PC-3 (cell line): ENCODE measurements at places on chromosomes 3 and 15. TPM values are rescaled to one million over a fixed set of nuclear protein-coding genes. Genes with fewer than 3 reads are reported as not detected.
A peak's percentile ranks its signal among the peaks of the same experiment; 100 is the strongest.

GRCh38 chr3:178562143-178562946 lies 26.1 kb downstream of the KCNMB2 start:
- no peaks in the 10 kb centered on the region for H3K4me1 ChIP-seq
- H3K36me3 ChIP-seq: no peaks in the 10 kb centered on the region
- no peak for DNase-seq
- no peak overlapping the region for H3K27ac ChIP-seq
- H3K27me3 ChIP-seq: peaks cover 13% of the 10 kb centered on the region; the same call in 1 of the 2 replicates
- no peak overlapping the region for H3K4me3 ChIP-seq

ZNF80 gene
- total RNA-seq: not detected in 2 replicates

DNA sequence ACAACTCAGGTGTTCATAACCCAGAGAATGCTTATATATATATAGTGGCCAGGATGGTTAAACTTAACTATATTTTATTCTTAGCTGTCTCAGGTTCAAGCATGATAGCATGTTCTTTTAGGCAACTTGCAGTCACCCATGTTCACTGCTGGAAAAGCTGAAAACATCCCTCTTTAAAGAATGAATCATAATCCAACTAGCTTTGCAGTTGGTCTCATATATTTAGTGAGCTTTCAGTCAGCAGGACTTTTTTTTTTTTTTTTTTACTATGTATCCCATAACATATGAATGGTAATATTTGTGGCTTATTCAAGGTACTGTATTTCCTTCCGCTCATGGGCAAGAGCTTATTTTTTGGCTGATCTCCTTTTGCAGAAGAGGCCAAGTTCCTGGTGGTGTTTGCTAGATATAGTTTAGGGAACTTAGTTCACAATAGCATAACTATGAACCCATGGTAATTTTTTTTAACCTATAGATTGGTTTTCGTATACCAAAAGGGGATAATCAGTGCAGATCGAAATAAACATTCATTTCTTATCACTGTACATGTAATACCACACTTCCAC lies 77.6 kb downstream of the CMSS1 start:
- no peaks in the 10 kb centered on the region for H3K27me3 ChIP-seq
- no peaks in the 10 kb centered on the region for H3K36me3 ChIP-seq
- peak; percentile 25 for DNase-seq
- peaks cover 28% of the 10 kb centered on the region for H3K4me1 ChIP-seq
- no peak overlapping the region for H3K4me3 ChIP-seq

GRCh38 chr3:16388850-16389441 lies 123.9 kb downstream of the OXNAD1 start:
- no peak for DNase-seq
- no peaks in the 10 kb centered on the region for H3K27me3 ChIP-seq
- H3K4me1 ChIP-seq: no peaks in the 10 kb centered on the region
- H3K27ac ChIP-seq: no peak overlapping the region

ZIC1 gene
- total RNA-seq: not detected in 2 replicates

DNA sequence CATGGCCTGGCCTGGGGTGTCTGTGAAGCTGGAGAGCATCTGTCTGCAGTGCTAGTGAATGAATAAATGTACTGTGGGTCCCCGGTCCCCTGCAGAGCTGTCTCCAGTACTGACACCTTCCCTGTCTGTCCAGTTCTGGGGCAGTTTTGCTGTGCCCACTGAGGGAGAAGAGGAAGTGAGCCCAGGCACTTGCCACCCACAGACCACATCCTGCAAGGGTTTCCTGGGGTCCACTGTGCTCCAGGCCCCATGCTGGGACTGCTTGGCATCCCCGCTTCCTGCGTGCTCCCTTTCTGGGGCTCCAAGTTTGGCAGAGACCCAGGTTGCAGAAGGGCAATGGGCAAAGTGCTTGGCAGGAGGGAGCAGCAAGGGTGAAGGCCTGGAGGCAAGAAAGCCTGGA lies 4.9 kb upstream of the SLC6A6 start:
- no peaks in the 10 kb centered on the region for H3K27me3 ChIP-seq
- no peak overlapping the region for H3K4me3 ChIP-seq
- no peak overlapping the region for H3K27ac ChIP-seq
- no peak for DNase-seq
- peaks cover 6% of the 10 kb centered on the region for H3K4me1 ChIP-seq

DNA sequence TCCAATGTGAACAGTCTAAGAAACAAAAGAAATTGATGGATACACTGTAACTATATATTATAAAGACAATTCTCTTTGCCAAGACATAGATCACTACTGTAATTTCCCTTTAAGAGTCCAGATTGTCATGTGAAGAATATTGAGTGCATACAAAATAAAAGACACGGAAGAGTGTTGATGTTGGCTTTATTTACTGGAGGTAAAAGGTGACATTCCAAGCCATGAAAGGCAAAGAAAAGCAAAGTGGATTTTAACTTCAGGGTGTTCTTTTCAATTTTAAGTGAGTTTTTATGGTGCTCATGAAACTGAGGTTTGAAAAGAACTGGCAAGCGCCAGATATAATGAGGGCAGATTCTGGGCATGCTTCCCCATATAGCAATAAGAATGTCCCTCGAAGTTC lies 529.3 kb downstream of the MECOM start:
- no peaks in the 10 kb centered on the region for H3K27me3 ChIP-seq
- no peak overlapping the region for H3K27ac ChIP-seq
- no peak overlapping the region for H3K4me3 ChIP-seq
- H3K4me1 ChIP-seq: peaks cover 15% of the 10 kb centered on the region
- peak; percentile 27 for DNase-seq
- no peaks in the 10 kb centered on the region for H3K36me3 ChIP-seq

INKA1 gene
- 1.3 and 5.8 TPM in 2 replicates for total RNA-seq

- H3K27ac ChIP-seq: no peak overlapping the region
- H3K36me3 ChIP-seq: no peaks in the 10 kb centered on the region
- no peaks in the 10 kb centered on the region for H3K4me1 ChIP-seq
- H3K4me3 ChIP-seq: no peak overlapping the region
Measured at GRCh38 chr3:179000144-179000543, 71.5 kb downstream of the ZMAT3 start.

FGD5 gene
- total RNA-seq: not detected in 2 replicates

ERICH6 gene
- total RNA-seq: not detected in 2 replicates
